AG20443 (cell line): ENCODE measurements at places on chromosomes 7 and 10.

- no peak for DNase-seq
These were observed 192.4 kb upstream of the PFKP start for GRCh38 chr10:2874963-2875362.

- DNase-seq = no peak
These were observed 116.0 kb upstream of the INHBA start for GRCh38 chr7:41818765-41819398.

DNA sequence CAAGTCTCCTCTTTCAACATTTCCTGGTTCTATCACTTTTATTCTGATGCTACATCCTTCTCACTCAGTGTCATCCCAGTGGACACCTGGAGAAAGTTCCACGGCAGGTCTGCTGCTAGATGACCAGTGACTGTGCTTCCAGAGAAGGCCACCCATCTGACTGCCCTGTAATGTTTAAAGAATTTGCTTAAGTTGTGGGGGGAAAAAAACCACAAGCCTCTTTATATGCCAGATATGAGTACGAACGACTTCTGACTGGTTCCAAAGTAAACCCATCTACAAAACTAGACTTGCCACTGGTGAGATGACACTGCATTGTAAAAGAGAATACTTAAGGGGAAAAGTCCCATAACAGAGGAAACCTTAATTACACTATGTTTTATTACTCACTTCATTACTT is 69.6 kb upstream of the VWC2 start:
- DNase-seq = no peak

- DNase-seq = no peak
These were observed 26.8 kb downstream of the MICU1 start for GRCh38 chr10:72598769-72599701.

DNA sequence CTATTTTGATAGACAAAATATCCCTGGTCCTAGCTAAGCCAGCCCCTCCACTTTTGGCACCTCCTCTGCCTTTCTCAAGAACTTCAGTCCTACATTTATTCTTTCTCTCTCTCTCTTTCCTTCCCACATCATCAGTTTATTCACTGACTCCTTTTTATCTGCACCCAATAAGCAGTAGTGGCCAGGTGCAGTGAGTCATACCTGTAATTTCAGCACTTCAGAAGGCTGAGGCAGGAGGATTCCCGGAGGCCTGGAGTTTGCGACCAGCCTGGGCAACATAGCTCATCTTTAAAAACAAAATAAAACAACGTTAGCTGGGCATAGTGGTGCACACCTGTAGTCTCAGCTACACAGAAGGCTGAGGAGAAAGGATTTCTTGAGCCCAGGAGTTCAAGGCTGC is 19.4 kb upstream of the NRP1 start:
- DNase-seq = no peak

- DNase-seq = no peak
These were observed 2.2 kb upstream of the ASCC1 start for GRCh38 chr10:72218325-72218724.

DNA sequence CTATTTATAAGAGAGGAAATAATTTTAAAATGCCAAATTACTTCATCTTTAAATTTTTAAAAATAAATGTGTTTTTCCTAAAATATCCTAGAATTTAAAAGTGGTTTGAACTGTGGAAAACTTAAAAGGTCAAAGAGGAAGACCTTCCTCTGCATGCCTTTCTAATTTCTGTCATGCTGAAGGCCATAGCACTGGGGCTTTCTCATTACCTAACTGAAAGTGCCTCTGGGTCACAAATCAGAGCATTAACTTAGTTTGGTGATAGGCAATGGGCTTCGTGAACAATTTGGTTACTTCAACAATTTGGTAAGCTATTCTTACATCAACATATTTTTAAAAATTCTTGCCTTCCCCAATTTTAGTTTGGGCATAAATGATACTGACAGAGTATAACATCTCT is 100.2 kb upstream of the SAMD8 start:
- DNase-seq = no peak

DNA sequence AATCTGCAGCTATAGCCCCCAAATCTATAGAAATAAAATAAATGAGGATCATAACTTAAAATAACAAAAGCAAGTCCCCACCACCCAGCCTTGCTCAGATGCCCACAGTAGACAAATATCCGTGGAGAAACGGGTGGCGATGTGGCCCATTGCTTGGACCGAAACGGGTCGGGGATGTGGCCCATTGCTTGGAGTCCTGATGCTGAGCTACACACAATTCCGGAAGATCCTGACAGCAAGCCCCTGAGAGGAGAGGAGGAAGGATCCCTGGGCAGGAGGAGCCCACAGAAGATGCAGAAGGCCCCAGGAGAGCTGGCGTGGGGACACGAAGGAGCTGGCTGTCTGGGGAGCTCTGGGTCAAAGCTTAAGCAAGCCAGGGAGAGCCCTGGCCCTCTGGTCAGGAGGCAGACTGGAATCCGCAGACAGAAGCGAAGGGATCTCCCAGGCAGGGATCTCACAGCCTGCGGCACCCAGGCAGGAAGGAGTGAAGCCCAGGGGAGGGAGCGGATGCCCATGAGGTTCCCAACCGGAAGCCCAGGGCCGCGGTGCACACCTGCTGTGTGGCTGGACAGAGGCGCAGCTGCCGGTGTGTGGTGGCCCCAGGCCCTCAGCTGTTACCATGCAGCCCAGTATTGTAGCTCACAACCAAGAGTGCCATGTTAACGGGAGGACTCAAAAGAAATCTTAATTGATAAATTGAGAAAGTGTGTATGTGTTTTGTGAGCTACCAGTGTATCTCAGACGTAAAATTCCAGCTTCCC is 138.8 kb downstream of the ADARB2 start:
- DNase-seq = no peak

DNA sequence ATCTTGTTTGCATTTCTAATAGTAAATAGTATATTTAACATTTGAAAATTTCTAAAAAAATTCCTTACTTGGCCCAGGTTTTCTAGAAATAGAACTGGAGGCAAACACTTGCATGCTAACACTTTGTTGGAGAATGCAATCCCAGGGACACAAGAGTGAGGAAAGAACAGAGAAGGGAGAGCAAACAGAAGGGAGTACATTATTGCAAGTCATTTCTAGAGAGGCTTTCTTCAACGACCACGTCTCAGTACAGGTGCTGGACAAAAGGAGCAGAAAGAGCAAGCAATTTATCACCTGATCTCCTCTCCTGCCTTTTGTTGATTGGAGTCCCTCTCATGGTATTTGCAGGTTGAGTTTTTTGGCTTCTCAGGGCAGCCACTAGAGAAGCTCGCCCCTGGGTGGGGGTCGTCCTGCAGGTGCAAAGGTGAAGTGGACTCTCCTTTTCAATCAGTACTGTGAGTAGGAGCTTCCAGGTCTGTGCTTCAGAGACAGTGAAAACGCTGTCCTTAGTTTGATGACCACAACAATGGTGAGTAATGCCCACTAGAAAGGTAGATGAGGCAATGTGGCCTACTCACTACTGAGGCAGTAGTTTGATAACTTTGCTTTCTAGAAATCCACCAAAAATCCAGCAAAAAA is 5.2 kb downstream of the CPED1 start:
- peak; percentile 45 for DNase-seq
